ENCODE measurements at places on chromosomes 7 and 10.
A peak's percentile ranks its signal among the peaks of the same experiment; 100 is the strongest.

DNA sequence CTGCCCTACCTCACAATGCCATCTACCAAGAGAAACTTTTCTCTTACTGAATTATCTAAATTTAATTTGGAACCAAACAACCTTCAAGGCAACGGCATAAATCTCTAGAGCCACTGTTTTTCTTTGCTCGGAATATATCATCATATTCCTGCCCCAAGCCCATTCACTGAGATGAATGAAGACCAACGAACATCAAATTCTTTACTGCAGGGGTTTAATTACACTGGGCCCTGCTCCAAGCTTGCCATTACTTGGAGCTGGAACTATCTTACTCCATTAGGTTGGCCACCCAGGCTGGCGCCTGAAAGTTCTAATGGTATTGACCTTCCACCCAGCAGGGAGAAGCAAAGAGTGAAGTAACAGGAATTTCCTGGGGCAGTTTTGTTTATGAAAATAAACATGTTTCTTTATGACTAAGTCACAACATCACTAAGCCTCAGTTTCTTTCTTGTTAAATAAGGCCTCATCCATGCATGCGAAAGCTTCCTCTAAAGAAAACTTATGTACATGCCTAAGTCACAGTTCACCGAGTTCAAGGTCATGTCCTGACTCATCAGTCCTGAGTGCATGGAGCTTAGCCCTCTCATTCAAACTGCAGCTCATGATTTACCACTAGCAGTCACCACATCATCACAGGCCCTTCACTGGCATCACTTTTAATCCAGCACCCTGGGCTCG, 42.1 kb upstream of the ANAPC16 start:
- DNase-seq: peak; percentile 23

DNA sequence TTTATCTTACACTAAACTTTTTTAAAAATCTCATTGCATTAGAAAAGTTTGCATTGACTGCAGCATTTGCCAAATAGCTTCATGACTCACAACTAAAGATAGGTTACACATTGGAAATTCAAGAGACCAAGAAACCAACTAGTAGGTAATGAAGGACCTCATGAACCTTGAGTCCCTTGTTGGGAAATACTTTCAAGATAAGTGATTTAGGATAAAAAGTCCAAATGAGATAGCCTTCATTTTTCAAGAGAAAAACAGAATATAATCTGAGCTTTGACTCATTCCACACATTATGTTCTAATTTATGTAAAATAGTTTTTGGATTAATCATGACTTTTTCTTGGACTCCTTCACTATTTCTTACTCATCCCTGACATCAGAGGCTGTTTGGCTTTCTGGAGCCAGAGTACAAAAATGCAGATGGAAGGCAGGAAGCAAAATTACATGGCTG, 13.1 kb upstream of the LIPF start:
- no peak for DNase-seq

GRCh38 chr10:49164559-49165188, 23.5 kb downstream of the TMEM273 start:
- peak; percentile 60 for DNase-seq

GRCh38 chr10:103855424-103855823, at the start of gene SH3PXD2A:
Gene SH3PXD2A (minus strand): TSS chr10:103855576. CDS start chr10:103855266, 310 bp downstream.
- peak; percentile 37 for DNase-seq

- no peak for DNase-seq
Observed at GRCh38 chr7:38448054-38448453, 174.6 kb upstream of the TARP start.

DNA sequence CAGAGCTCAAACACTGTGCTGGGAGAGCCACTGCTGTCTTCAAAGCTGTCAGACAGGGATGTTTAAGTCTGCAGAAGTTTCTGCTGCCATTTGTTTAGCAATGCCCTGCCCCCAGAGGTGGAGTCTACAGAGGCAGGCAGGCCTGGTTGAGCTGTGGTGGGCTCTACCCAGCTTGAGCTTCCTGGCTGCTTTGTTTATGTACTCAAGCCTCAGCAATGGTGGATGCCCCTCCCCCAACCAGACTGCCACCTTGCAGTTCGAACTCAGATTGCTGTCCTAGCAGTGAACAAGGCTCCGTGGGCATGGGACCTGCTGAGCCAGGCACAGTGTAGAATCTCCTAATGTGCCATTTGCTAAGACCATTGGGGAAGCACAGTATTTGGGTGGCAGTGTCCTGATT, 4.6 kb upstream of the CYP2C19 start:
- no peak for DNase-seq

- no peak for DNase-seq
Observed at GRCh38 chr7:100667331-100668068, 6.0 kb upstream of the GNB2 start.

- DNase-seq: no peak
Observed at GRCh38 chr10:78959924-78960285, 108.9 kb upstream of the ZMIZ1 start.

GRCh38 chr7:53965716-53966115, 576.5 kb upstream of the VSTM2A start:
- no peak for DNase-seq

DNA sequence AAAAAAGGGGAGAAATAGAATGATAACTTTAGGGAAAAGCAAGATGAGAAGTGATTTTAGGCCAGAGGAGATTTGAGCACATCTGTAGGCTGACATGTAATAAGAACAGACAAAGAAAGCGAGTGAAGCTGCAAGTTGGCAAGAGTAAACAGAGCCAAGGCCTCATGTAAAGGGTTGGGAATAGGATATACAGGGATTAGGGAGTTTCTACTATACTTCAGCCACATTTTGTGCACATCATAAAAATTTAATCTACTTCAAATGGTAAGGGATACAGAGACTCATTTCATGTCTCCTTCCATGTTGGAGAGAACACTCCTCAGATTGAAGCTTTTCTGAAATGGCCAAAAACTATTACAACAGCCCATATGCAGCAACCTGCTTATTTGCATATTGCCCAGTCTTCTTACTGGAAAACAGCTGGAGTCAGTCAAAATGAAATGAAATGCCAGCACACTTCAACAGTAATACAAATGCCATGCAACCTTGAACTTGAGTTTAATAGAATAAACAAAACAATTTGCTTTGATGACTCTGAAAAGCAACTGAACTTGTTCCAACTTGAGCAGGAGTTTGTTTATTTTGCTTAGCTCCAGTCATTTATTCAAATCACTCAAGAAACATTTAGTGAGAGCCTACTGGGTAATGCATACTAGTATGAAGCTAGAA, 49.9 kb downstream of the NRCAM start:
- DNase-seq: no peak

GRCh38 chr7:7913504-7913903, 55.1 kb upstream of the GLCCI1 start:
- DNase-seq: no peak

GRCh38 chr7:43782768-43783555, 24.5 kb downstream of the BLVRA start:
- no peak for DNase-seq

- peak; percentile 38 for DNase-seq
Observed at GRCh38 chr10:14838582-14839304, 637 bp downstream of the HSPA14 start.

DNA sequence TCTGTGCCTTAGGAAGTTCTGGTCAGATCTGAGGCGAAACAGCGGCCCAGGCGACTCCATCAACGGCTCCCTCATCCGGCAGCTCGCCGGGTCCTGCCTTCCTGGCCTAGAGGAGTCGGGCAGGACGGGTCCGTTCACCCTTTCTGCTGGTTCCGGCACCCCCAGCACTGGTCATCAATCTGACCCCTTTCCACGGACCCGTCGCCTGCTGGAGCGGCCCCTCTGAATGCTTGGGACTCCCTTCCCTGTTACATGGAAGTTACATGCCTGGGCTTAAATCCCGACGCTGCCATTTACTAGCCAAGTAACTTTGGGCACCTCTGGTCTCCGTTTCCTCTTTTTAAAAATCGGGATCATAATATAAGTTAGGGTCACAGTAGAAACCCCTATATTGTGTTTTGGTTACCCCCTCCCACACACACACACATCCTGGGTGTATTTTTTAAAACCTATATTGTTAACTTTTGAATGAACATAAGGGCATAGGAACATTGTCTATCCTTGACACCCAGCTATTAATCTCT, 607 bp upstream of the GGCT start:
- no peak for DNase-seq

GRCh38 chr10:841535-841934, 90.0 kb downstream of the LARP4B start:
- no peak for DNase-seq

DNA sequence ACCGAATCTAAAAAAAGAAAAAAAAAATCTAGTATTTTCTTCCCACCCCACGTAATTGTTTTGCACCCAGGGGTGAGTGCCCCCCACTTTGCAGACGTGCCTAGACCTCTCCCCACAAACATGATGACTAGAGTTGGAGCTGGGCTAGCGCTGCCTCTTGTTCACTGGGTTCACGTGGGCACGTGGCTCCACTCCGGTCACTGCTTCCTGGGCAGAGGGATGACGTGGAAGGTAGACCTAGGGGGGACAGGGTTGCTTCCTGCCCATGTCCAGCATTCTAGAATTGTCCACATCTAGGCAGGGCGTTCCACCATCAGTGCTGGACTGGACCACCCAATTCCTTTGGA, 861 bp upstream of the LIMK1 start:
- DNase-seq: no peak

GRCh38 chr7:152673897-152674296, 2.0 kb downstream of the XRCC2 start:
- DNase-seq: no peak

DNA sequence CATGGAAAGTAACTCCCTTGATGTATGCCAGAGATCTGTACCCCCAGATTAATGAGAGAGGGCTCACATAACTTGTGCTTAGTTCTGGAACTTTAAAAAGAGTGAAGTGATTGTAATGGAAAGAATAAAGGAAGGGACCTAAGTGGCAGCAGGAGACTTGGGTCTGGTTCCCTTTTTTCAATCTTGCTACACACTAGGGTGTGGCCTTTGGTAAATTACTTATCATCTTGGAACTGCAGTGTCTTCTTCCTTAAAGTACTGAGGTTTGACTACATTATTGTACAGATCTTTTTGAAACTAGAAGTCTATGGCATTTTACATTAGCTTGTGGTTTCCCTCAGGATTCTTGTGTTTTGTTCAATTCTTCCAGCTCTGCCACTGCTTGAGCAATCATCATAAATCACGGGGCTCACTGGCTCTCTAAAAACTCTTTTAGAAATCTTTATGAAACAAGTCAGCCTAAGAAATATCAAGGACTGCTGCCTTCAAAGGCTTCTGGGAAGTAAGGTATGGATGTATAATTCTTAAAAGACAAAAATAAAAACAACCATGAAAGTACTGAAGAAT, 22.5 kb upstream of the CHRM2 start:
- DNase-seq: no peak

- DNase-seq: no peak
Observed at GRCh38 chr10:133104068-133104962, 16.6 kb downstream of the ADGRA1 start.

DNA sequence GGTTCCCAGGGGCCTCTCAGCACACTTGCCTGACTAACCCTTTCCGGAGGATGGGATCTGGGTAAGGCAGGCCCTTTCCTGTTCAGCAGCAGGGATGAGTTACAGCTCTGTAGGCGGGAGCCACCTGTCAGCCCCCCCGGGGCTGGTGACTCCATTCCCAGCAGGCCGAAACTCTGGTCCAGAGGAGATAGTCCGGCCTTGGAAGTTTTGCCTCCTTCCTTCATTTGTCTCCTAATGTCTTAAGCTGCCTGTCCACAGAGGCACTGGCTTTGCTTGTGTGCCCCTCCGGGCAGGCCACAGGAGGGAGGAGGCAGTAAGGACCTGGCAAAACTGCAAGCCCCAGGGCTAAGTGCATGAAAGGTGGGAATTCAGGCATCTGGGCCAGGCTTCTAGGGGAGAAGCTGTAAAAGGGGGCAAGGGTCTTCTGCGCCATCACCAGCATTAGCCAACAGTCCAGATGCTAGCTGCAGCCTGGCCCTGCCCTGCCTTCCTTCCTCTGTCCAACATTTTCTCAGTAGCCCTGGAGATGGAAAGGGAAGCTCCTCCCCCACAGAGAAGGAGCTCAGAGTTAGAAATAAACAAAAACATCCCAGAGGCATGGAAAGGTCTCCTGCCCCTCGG, 1.2 kb downstream of the ADIRF start:
- no peak for DNase-seq

DNA sequence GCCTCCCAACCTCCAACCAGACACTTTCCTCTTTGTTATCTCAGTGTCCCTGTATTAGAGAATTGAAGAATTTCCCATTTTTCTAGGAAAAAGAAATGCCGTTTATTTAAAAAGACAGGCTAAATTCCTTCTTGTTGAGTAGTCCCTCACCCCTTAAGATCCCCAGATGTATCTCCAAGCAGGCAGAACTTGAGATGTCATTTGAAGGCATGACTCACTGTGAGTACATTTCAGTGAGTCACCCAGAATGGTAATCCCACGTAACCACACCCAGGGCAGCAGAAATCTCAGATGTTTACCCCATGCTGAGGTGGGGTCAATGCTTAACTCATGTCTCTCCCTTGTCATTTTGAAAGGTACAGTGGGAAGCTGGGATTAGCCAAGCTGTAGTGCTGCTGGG, 4.4 kb downstream of the ZNF655 start:
- DNase-seq: peak; percentile 73

DNA sequence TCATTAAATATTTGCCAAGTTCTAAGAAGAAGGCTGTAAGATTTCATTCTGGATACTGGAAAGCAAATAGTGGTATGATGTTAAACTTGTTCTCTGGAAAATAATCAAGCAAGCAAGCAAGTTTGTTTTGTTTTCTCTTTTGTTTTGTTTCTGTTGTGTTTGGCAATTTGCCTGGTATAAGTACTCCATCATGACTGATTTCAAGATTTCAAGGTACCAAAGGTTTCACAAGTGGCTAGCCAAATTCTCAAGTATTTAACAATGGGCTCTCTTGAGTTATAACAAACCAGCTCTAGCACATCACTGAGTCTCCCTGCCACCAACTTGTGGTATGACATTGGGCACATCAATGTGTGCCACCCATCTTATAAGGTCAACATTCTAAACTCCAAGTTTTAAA, 151.7 kb upstream of the IGFBP3 start:
- no peak for DNase-seq

DNA sequence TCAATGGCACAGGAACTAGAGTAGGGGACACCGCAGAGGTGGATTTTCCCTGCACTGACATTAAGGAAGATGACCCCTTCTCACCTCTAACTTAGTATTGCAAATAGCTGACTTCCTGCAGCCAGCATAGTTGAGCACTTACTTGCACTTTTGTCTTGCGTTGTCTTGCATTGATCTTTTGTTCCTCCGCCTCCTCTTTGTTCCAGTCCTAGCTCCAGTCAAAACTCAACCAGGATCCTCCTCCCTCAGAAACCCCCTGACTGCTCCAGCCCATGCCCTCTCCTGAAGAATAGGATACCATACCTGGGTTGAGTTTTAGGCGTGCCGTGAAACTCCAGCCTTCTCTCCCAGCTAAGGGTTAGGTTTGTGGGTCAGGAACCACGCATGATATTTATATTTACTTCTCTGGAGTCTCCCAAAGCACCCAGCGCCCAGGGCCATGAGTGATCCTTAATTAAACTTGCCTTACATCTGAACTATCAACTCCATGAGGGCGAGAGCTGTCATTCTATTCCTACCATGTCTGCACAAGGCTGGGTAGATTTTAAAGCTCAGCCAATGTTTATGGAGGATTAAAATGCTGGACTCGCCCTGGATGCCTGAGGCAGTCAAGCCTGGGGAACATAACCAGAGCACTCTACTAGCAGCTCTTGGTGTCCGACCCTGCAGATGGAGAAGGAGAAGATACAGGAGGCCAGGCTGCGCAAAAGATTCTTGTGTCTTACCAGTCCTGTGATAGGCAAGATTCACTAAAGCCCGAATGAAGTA, 14.1 kb downstream of the ZNF467 start:
- DNase-seq: no peak

All from activated CD4-positive, alpha-beta memory T cell treated with anti-CD3 and anti-CD28 coated beads for 36 hours (primary cell).